Temporal lobe (tissue), 4 donors: ENCODE measurements at places on chromosomes 3 and 15. TPM values are rescaled to one million over a fixed set of nuclear protein-coding genes. Genes with fewer than 3 reads are reported as not detected.

The MESP1 gene
- total RNA-seq, result 2.0 TPM

The SV2B gene
- total RNA-seq, result 37.1 TPM

The TATDN2 gene
- 25.8 TPM for total RNA-seq

The PRICKLE2 gene
- total RNA-seq, result 78.7 TPM

The PLSCR2 gene
- not detected for total RNA-seq

The HRG gene
- not detected for total RNA-seq

The CFAP92 gene
- total RNA-seq, result 1.2 TPM

The TNNC1 gene
- 0.49 TPM for total RNA-seq

The ALPK3 gene
- total RNA-seq, result 0.98 TPM

The LARP6 gene
- total RNA-seq, result 10.8 TPM

The CCDC33 gene
- 0.25 TPM for total RNA-seq

The CHD2 gene
- 93.4 TPM for total RNA-seq

The HDGFL3 gene
- 119 TPM for total RNA-seq

The NR1I2 gene
- 0.74 TPM for total RNA-seq

The WNT5A gene
- 8.1 TPM for total RNA-seq

The ADAM10 gene
- 97.9 TPM for total RNA-seq

The ACTC1 gene
- 0.25 TPM for total RNA-seq

The ZNF445 gene
- total RNA-seq, result 41.6 TPM

The VGLL3 gene
- 2.0 TPM for total RNA-seq

The POMGNT2 gene
- total RNA-seq, result 12.3 TPM

The GPR160 gene
- total RNA-seq, result 2.2 TPM

The RHOV gene
- 8.9 TPM for total RNA-seq

The SAMD7 gene
- not detected for total RNA-seq

The CADM2 gene
- total RNA-seq, result 63.7 TPM

The CTXN2 gene
- 0.25 TPM for total RNA-seq

The OGG1 gene
- total RNA-seq, result 51.9 TPM

The GXYLT2 gene
- 4.7 TPM for total RNA-seq

The GPR62 gene
- total RNA-seq, result 0.25 TPM

The PCSK6 gene
- total RNA-seq, result 11.8 TPM

The ADCY5 gene
- 22.1 TPM for total RNA-seq

The NEK10 gene
- 18.7 TPM for total RNA-seq

The LRRC31 gene
- total RNA-seq, result not detected

The PHC3 gene
- total RNA-seq, result 42.8 TPM

The CPOX gene
- 12.8 TPM for total RNA-seq

The VGLL4 gene
- 69.3 TPM for total RNA-seq

The TRPC1 gene
- 102 TPM for total RNA-seq

The TMCO5A gene
- total RNA-seq, result not detected

The ZNF860 gene
- 2.2 TPM for total RNA-seq

The EIF4E3 gene
- 21.4 TPM for total RNA-seq

The LRRN1 gene
- 29.7 TPM for total RNA-seq

The C2CD4A gene
- not detected for total RNA-seq

The MKRN2OS gene
- not detected for total RNA-seq

The FMN1 gene
- 1.5 TPM for total RNA-seq

The BRPF1 gene
- total RNA-seq, result 13.5 TPM

The DLL4 gene
- total RNA-seq, result 3.4 TPM

The CLEC3B gene
- total RNA-seq, result 19.2 TPM
